Muscle of leg (tissue), 16 donors: ENCODE measurements at places on chromosomes 3 and 15. TPM values are rescaled to one million over a fixed set of nuclear protein-coding genes. Genes with fewer than 3 reads are reported as not detected.

PRICKLE2 gene
- 14.6 TPM for total RNA-seq

PTX3 gene
- total RNA-seq: 5.6 TPM

MYD88 gene
- total RNA-seq: 3.9 TPM

ISL2 gene
- total RNA-seq: 0.04 TPM

ACAD9 gene
- total RNA-seq: 25.6 TPM

GPR160 gene
- 1.2 TPM for total RNA-seq

HES1 gene
- 29.4 TPM for total RNA-seq

KCNAB1 gene
- 4.3 TPM for total RNA-seq

UCN2 gene
- total RNA-seq: not detected

LMAN1L gene
- 0.04 TPM for total RNA-seq

ENTPD3 gene
- 0.44 TPM for total RNA-seq

C3orf22 gene
- 0.04 TPM for total RNA-seq

ASB14 gene
- total RNA-seq: 0.18 TPM

DNA sequence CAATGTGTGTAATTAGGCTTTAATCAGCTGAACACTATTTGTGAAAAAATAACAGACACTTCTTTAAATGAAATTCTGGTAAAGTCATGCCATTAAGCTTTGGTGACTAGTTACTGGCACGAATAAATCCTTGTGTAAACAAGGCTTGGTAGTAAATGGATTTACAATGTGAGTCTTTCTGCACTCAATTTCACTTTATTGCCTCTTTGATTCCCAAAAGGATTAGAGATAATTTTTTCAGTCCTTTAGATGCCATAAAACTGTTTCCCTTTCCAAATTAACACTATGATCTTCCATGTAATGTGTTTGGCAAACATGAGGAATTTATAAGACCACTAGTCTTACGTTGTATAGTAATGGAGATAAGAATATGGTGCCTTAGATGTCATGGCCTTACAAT, 339.5 kb upstream of the DNAJC19 start:
- no peak for DNase-seq

DNA sequence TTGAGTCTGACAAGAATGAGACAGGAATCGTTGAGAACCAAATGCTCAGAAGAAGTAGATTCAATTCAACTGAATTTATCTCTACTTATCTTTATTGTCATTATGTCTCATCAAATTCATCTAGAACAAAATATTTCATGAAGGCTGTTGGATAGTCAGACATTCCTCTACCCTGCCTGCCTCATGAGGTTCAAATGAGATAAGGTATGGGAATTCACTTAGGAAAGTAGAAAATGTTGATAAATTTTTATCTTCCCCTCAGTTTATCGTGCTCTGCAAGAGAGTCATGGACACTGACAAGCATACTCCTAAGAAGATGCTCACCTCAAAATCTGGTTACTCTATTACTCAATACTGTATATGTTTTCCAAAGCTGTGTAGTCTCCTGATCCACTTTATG, 149.7 kb upstream of the CDIN1 start:
- no peak for DNase-seq

- DNase-seq: no peak
Measured at GRCh38 chr3:16477056-16477455, 36.4 kb downstream of the RFTN1 start.

GRCh38 chr3:127751782-127752181, 70.5 kb downstream of the MGLL start:
- DNase-seq: no peak

DNA sequence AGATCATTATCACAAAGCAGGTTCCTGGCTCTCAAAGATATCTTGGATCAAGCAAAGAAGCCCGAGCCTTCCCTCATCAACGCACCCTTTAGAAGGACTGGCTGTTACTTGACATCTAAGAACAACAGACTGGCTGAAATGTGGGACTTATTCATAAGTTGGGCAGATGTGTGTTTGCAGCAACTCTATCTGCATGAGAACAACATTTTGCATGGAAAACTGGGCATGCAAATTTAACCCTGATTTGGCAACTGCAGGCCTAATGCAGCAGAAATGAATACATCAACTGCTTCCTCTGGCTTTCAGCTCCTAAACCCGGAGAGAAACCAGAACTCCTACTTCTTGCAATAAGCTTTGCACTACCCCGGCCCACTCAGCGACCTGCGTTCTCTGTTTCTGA, 35.0 kb upstream of the FOXP1 start:
- DNase-seq: no peak

GRCh38 chr3:189780546-189781270, 149.5 kb downstream of the TP63 start:
- DNase-seq: peak; percentile 31

DNA sequence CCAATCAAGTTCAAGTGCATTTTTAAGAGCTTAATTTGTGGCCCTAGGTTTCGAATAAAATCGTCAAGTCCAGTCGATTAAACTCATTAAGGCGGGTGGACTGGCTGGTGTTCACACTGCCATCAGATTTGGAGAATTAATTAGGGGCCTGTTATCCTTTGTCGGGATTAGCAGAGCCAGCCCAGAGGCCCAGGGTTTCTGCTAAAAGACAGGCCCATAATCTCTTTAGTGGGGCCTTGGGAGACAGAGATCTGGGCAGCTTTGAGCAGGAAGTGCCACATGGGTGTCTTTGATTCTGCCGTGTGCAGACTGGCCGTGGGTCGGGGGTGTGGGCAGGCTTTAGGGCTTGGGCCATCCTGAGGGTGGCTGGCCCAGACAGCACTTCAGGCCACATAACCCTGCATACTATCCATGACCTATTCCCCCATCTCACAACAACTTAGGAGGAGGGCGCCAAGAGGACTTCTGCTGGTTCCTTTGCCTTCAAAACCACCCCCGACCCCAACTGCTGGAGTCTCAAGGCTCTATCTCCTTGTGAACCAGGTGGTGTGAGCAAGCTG, 94.7 kb downstream of the PLXNA1 start:
- DNase-seq: no peak

GRCh38 chr15:64763021-64763420, 12.4 kb downstream of the RBPMS2 start:
- DNase-seq: no peak

- no peak for DNase-seq
Measured at GRCh38 chr3:182726258-182727142, 66.8 kb upstream of the ATP11B start.

DNA sequence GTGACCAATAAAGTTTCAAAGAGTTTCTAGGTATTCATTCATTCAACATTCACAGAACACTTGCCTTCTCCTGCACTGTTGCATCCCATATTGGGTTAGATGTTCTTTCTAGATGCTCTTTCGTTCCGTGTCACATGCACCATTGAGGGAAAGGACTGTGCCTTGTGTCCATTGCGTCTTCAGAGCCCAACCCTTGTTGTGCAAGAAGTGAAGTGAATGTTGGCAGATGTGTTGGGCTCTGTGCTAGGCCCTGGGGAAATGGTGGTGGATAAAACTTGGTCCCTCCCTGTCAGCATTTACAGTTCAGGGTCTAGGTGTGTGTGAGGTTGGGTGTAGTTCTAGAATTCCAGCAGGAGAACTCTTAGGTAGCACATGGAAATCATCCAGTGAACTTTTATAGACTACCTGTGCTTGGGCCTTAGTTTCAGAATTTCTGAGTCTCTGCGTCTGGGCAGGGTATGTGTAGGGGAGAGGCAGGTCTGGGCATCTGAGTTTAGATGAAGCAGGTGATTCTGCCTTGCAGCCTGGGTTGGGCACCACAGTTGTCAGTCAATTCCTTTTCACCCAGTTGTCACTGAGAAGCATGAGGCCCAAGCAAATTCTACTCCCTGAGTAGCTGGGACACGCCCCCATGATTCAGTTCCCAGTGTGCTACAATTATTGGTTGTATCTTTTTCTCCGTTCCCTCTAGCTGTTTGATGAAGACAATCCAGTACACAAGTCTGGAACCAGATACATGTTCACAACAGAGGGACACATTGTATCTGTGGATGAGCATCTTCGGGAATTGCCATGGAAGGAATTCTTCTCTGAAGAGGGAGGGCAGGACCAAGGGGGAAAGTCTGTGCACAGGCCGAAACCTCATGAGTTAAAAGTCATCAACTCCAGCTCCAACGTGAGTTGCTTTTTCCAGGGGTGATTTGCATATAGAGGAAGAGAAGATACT, 25.4 kb downstream of the EDEM1 start:
- DNase-seq: no peak

DNA sequence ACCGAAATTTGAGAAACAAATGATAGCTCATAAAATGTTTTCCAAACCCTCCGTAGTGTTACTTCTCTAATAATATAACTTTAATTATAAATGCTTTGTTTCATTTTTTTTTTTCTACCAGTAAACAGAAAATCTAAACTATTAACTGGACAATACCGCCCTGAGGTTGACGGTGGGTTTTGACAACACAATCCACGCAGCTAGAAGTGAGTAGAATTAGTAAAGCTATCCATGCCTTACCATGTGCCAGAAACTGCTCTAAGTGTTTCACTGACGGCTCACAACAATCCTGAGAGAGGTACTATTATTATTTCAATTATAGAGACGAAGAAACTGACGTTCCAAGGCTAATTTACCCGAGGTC, 410 bp downstream of the NDUFAF1 start:
- no peak for DNase-seq

GRCh38 chr3:81048058-81048665, 713.3 kb downstream of the GBE1 start:
- DNase-seq: no peak

- DNase-seq: no peak
Measured at GRCh38 chr3:159624616-159625015, 364.0 kb upstream of the IL12A start.

DNA sequence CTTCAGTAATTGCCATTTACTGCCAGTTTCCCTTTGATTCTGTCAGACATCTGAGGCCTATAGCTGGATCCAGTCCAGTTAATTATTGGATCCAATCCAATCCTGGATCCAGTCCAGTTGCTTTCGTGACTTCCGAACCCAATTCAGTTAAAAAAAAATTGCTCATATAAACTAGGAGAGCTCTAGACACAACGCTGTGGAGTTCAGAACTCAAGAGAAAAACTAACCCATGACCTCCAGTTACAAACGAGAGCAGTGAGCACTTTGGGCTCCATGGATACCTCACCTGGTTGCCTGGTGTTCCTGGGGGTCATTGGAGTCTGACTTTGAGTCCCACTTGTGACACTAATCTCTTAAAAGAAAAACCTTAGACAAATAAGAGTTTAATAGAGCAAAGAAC, 269.8 kb downstream of the THSD4 start:
- DNase-seq: peak; percentile 64

- DNase-seq: no peak
Measured at GRCh38 chr3:196339493-196340254, 1.5 kb upstream of the TM4SF19 start.

DNA sequence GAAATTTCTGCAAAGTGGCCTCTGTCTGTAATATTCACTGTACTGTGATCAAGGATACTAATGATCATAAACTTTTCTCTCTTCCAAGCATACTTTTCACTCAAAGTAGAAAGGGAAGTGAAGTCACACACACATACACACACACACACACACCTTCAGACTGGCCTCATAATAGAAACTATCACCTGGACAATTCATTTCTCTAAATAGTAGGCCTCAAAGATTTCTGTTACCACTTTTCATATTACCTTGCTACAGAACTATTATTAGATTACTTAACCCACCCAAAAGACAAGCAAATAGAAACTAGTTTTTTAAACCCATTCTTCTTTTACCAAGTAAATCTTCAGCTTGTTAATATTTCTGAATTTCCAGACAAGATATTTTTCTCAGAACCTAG, 12.2 kb downstream of the CPB1 start:
- DNase-seq: no peak

GRCh38 chr3:172700256-172700655, 10.6 kb downstream of the NCEH1 start:
- no peak for DNase-seq

GRCh38 chr3:119294696-119295671, 801 bp downstream of the ARHGAP31 start:
- DNase-seq: peak; percentile 82

DNA sequence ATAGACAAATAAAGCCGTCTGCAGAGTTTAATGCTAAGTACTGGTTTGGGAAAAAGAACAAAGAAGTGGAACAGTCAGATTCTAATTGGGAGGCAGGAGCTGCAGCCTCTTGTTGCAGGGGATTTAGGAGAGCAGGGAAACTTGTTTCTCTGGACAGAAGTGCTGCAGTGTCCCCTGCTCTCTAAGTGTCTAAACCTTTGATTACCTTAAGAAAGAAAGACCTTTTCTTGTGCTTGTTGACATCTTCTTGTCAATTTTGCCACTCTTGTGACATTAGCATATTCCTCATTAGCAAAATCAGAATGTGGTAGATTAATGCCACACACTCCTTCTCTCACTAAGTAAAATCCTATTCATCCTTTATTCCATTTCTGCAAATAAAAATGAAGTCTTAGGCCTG, 38.8 kb downstream of the TRAT1 start:
- no peak for DNase-seq

- DNase-seq: no peak
Measured at GRCh38 chr3:173660645-173661299, 263.2 kb downstream of the NLGN1 start.

GRCh38 chr3:58287354-58287753, 18.7 kb upstream of the RPP14 start:
- DNase-seq: no peak

GRCh38 chr3:193869221-193870201, 266.4 kb upstream of the HES1 start:
- peak; percentile 40 for DNase-seq

DNA sequence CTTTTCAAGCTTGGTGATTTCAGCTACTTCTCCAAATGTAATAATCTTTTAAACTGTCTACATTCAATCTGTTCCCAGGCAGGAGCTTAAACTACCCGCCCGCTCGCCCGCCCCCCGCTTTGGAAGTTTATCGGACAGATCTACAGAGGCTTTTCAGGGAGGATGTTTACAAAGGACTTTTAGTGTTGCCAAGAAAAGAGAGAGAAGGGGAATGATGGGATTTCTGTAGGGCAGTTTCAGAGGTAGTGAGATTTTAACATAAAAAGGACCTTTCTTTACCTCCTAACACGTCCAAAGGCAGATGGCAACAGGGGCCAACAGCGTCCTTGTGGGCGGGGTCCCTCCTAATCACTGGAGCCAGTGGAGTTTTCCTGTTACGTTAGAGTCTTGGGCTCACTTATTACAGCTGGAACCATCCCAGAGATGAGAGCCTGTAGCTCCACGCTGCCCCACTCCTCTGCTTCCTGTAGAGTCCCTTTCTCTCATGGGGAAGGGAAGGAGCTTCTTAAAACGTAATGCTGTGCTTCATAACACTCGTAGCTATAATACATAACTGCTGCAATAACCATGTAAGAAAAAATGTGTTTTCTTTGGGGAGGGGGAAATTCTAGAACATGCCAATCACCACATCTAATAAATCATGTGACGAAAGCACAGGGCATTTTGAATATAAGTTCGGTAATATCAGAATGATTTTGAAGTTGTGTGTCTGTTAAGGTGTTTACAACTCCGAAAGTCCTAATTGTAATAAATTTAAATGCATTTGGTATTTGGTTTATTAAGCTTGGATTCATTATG, 30.9 kb downstream of the HES1 start:
- DNase-seq: peak; percentile 83

GRCh38 chr15:92393071-92393979, at the start of gene ST8SIA2:
Gene ST8SIA2, plus strand, starts transcription at chr15:92393881. Its CDS starts 184 bp downstream, at chr15:92394065.
- peak; percentile 84 for DNase-seq

- no peak for DNase-seq
Measured at GRCh38 chr3:184514171-184514490, 47.5 kb upstream of the EPHB3 start.

- DNase-seq: no peak
Measured at GRCh38 chr3:46495901-46496456, 1.8 kb upstream of the RTP3 start.

GRCh38 chr3:104461431-104461830, 905.3 kb upstream of the ALCAM start:
- DNase-seq: no peak
